Esophagus squamous epithelium (tissue), 5 donors: ENCODE measurements at places on chromosomes 6 and 20.

DNA sequence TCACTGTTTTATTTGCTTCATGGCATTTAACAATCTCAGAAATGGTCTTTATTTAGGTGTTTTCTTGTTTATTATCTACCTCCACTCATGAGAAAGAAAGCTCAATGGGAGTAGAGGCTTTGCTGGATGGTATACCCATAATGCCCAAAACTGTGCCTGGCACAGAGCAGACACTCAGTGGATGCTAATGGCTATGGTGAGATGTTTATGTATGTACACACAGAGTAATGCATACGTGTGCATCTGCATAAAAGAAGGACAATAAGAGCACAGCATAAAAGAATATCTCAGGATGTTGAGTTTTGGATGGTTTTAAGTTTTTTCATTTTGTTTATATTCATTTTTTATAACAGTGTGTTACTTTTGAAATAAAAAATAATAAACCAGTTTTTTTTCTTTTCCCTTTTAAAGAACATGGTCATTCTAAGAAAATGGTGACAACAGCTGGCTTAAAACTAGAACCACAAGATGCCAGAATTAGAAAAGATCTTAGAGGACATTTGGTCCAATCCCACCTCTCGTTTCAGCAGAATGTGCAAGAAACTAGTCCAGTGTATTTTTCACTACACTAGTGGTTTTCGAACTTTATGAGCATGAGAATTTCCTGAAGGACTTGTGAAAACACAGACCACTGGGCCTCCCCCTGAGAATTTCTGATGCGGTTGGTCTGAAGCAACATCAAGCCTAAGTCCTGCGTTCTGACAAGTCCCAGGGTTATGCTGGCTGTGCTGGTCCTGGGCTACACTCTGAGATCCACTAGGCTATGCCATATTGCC lies 131.9 kb downstream of the FYN start:
- DNase-seq = no peak

- DNase-seq = no peak
Measured at GRCh38 chr6:167565884-167566599, 241.2 kb downstream of the TTLL2 start.

DNA sequence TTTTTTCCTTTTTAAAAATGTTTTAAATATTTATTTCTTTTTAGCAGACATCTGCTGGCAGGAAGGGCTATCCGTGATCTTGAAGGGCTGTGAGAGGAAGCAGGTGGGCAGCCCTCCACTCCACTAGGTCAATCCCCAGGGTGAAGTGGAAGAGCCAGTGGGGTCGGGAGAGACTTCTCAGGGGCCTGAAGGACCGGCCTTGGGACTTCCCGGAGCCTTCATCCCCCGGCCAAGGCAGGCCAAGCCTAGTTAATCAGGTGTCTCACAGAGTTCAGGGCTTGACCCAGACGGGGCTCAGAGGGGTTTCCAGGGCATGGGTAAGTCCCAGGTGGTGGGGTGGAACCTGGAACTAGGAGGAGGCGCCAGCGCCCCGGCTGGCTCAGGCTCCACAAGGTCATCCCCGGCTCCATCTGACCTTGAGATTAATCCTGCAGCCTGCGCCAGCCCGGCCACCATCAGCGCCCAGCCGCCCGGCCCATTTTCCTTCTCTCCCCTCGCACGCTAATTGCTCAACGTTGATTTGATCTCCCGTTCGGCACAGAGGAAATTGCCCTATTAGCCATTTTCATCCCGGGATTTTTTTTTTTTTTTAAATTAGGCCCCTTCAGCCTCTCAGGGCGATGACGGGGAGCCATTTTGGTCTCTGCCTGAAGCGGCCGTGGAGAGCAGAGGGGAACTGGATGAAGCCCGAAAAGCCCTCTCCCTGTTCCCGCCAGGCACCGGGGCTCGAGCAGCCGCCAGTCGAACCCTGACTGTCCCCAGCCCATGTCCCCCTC lies 44.4 kb downstream of the MDFI start:
- no peak for DNase-seq

DNA sequence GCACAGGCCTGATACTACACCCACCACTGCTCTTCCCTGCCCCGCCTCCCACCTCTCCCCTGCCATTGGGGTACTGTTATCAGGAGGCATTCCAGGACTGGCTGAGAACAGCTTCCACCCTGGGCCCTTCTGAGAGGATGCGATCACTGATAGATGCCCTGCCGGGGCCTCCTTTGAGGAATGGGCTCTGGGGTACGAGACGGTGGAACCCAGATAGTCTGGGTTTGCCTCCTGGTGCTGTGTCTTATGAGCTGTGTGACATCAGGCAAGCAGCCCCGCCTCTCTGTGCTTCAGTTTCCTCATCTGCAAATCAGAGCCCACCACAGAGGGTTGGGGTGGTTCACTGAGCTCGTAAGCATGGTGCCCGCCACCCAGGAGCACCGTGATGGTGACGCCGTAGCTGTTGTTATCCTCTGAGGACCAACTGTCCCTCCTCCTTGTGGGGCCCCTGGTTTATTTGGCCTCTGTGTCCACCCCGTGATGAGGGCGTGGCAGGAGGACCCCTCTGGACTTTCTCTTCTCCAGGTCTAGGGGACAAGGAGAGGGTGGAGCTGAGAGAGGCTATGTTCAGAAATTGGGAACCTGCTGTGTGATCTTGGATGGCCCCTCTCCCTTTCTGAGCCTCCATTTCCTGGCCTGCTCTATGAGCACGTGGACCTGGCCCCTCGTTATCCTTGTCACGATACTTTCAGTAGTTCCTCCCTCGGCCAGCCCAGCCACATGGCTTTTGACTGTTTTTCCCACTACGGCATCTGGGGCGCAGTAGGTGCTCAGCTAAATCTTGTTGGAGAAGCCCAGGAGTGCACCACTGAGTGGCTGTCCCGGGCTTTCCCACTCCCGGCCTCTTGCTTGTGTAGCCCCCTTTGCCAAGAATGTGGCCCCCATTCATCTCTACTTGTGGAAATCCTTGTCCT lies 18.3 kb downstream of the SRC start:
- DNase-seq = no peak

GRCh38 chr6:32668226-32668747 lies 1.8 kb upstream of the HLA-DQB1 start:
- DNase-seq = no peak

DNA sequence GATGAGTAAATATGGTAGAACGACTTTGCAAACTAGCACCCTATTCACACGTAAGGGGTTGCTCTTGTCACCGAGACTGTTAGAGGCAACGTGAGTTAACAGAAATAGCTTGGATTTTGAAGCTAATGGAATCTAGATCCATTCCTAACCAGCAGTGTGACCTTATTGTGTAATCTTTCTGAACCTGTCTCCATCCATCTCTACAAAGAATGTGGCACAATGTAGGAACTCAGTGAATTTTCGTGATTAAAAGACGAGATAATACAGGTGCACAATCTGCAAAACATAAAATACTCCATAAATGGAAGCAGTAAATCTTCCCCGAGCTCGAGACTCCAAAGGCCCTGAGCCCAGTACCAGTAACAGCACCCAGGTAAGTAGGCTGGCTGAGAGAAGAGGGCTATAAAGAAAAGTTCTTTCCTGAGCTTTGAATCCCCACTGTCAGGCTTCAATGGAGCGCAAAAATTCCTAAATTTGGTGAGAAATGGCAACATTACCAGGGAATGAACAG lies 801 bp upstream of the KIFC1 start:
- no peak for DNase-seq

DNA sequence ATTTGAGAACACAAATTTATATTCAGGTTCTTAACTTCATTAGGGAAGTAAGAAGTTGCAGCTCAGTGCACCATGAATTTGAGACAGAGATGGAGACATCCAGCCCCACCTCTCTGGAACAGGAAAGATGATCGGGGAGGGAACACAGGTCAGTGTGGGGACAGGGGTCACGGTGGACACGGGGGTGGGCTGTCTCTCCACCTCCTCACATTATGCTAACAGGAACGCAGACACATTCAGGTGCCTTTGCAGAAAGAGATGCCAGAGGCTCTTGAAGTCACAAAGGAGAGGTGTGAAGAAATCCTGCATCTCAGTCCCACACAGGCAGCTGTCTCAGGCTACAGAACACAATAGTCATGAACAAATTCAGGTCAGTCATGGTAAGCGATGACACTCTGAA lies 3.1 kb downstream of the HLA-C start:
- no peak for DNase-seq

- no peak for DNase-seq
Measured at GRCh38 chr20:49775229-49775693, 37.4 kb upstream of the SLC9A8 start.

DNA sequence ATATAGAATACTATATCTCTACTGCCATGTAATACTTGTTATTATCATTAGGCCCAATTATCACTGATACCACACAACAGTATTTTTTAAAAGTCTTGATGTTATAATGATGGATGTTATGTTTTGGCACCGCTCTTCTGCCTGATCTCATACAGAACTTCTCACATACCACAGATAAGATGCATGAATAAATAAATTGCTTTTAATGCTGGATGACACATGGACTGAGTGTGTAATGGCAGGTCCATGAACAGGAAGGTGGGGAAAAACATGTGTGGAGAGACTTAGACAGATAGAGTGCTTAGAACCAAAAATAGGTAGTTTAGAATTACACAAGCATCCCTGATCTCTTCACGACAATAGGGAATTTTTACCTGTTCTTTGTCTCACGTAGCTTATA lies 258.4 kb upstream of the MARCKS start:
- DNase-seq = no peak

DNA sequence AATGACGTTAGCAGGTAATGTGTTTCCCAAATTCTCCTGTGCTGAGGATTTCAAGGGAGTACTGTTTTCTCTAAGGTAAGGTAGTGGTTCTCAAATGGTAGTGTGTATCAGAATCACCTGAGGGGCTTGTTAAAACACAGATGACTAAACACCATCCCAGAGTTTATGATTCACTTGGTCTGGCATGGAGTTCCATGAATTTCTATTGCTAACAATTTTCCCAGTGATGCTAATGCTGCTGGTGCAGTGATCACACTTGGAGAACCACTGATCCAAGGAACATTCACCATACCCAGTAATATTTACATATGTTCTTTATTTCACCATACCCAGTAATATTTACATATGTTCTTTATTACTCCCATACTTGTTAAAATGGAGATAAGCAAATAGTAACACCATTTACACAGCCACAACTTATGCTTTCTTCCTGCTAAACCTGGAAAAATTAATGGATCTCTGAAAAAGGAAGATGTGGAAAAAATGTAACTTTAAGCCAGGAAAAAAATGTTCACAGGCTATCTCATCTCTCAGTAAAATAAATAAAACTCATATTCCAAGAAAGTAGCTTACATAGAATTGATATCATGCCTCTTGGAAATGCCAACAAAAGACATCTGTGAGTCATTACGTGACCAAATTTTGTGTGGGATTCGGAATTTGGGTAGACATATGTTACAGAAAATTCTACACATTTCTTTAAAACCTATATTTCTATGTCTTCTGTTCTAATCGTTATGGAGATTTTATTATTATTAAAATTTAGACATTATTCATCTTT lies 129.5 kb downstream of the MMUT start:
- no peak for DNase-seq

- no peak for DNase-seq
Measured at GRCh38 chr6:16028966-16029365, 99.9 kb upstream of the MYLIP start.

- no peak for DNase-seq
Measured at GRCh38 chr6:17015551-17016381, 86.1 kb upstream of the STMND1 start.

- no peak for DNase-seq
Measured at GRCh38 chr20:37915434-37915787, 12.5 kb downstream of the VSTM2L start.
